ENCODE measurements at places on chromosomes 1 and 21. TPM values are rescaled to one million over a fixed set of nuclear protein-coding genes. Genes with fewer than 3 reads are reported as not detected.

Gene FCRLB
- total RNA-seq = 0.68 TPM

Gene MAP3K21
- total RNA-seq = 3.2 TPM

Gene OR10Z1
- not detected for total RNA-seq

Gene C1orf50
- total RNA-seq = 5.2 TPM

Gene USP1
- 67.3 TPM for total RNA-seq

Gene MRPS6
- 95.2 TPM for total RNA-seq

Gene ZFP69B
- total RNA-seq = 4.1 TPM

DNA sequence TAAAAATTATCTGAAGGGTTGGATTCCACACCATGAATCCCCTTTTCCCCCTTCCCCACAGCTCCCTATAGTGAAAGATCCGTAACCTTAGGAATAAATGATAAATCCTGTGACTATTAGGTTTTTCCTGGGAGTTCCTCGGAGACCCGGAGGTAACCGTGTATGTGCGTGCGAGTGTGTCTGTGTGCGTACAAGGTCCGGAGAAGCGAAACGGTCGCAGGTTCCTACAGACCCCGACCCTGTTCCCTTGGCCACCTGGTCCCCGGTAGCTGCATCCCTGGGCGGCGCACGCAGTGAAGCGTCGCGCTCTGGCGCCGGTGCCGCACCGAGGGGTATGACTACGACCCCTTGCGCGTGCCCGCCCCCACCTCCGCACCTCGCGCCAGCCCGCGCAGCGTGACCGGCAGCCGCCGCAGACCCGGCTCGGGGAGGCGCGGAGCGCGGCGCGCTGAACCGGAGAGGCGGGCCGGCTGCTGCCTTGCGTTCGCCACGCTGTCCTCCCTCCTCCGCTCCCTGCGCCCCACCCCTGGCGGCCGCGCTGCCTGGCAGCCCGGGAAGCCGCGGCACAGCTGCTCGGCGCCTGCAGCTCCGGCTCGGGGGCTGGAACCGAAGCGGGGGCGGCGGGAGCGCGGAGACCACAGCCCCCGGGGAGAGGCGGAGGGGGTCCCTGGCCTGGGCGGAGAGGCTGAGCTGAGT, at the start of gene AK5:
Gene AK5 (plus strand): TSS at position 529 of the 696 bp plus-strand sequence. CDS start 295 bp downstream, outside the sequence.
- DNase-seq = peak; percentile 51

DNA sequence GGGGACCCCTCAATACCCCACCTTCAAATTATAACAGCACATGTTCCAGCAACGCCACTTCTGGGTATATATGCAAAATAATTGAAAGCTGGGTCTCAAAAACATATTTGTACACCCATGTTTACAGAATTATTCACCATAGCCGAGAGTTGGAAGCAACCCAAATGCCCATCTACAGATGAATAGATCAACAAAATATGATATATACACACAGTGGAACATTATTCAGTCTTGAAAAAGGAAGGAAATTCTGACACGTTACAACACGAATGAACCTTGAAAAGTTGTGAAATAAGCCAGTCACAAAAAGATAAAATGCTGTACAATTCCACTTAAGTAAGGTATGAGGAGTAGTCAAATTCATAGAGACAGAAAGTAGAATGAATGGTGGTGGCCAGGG, 5.1 kb downstream of the TMCO4 start:
- DNase-seq = no peak

DNA sequence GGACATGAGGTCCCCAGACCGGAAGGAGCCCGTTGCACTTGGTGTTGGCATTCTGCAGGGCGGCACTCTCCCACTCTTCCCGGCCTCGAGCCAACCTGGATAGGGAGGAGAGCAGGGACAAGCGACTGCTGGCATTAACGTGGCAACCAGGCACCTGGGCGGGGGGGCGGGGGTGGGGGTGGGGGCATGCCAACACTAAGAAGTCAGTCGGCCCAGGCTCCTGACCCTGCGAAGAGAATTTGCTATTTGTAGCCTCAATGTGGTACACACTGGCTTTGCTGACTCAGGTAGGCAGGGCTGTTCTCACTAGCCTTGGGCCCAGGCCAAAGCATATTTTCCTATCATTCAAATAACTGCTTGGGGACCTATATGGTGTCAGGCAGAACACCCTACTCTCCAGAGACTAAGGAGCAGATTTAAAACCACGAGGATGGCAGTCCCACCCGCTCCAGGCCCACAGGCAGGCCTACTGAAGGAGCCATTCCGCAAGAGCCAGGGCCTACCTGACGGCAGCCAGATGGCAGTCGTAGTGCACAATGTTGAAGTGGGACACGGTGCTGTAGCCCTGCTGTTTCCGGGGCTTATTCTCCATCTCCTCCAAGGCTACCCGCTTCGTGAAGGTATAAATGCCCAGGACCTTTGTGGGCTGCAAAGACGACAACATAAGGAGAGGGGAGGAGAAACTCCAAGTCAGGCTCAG, 123.7 kb downstream of the UBR4 start:
- no peak for DNase-seq

DNA sequence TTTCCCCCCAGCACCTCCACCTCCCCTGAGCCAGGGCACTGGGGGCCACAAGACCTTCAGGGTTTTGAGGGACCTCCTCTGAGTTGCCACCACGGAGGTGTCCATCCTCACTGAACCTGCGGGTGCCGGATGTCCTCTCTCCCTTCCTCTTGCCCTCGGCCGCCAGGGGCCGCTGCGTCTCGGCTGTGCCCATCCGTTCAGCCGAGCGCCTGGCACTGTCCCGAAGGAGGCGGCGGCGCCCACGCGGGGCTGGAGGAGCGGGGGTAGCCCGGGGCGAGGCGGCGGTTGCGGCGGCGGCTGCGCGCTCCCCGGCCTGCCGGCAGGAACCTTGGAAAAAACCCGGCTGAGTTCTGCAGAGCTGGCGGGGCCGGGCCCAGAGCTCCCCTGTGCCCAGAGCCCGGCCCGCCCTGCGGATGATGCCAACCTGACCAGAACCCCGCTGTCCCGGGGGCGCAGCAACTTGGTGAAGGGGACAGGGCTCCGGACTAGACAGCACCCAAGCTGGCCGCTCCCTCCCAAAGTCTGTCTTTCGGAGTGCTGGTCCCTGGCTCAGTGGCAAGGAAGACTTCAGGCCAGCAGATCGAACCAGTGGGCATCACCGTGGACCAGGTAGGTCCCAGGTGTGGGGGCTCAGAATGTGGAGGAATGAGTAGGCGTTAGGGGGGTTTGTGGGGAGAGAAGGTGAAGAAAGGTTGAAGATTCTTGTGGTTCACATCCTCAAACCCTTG, 3.7 kb upstream of the PPM1J start:
- DNase-seq = peak; percentile 81

- DNase-seq = peak; percentile 5
Measured at GRCh38 chr1:97599447-97599846, 321.4 kb downstream of the DPYD start.

DNA sequence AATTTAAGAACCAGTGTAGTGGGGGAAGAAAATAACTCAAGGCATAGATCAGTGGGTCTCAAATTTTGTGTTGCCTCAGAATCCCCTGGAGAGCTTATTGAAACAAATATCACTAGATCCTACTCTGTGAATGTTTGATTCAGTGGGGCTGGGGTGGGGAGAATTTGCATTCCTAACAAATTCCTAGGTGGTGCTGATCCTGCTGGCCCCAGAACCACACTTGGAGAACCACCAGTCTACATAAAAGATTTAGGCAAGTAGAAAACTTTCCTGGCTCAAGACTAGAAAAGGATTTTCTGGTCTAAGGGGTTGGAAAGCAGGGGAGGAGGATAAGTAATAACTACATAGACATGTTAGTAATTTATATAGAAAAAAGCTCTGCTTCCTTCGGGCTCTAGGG, 34.1 kb upstream of the C1orf21 start:
- no peak for DNase-seq

GRCh38 chr21:42097860-42098454, 26.8 kb downstream of the UMODL1 start:
- no peak for DNase-seq

DNA sequence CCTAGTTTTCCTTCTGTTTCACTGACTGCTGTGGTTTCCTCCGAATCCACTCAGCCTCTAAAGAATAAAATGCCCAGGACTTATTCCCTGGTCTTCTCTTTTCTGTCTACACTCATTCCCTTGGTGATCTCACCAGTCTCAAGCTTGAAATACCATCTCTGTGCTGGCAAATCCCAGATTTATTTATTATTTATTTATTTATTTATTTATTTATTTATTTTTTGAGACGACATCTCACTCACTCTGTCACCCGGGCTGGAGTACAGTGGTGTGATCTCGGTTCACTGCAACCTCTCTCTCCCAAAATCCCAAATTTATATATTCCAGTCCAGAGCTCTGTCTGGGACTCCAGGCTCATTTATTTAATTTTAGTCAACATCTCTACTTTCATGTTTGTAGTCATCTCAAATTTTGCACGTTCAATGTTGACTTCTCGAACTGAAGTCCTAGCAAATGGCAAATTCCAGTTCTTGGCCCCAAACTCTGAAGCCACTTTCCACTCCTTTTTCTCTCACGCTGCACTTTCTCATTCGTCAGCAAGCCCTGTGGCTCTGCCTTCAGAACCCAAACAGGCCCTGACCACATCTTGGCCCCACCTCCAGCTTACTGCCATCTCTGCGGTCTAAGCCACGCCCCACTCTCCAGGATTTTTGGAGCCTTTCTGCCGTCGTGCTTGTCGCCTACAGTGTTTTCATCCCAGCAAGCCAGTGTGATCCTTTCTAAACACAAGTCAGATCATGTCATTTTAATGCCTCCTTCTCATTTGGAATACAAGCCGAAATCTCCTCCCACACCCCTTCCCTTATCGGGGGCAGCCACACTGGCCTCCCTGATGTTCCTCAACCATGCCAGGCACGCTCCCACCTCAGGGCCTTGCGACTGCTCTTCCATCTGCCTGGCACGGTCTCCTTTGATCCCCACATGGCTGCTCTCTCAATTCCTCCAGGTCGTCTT, 14.2 kb upstream of the TENT5B start:
- DNase-seq = no peak

- DNase-seq = peak; percentile 19
Measured at GRCh38 chr1:38052750-38053415, 6.3 kb upstream of the POU3F1 start.

GRCh38 chr1:114024049-114024448, 44.8 kb downstream of the OLFML3 start:
- DNase-seq = no peak

DNA sequence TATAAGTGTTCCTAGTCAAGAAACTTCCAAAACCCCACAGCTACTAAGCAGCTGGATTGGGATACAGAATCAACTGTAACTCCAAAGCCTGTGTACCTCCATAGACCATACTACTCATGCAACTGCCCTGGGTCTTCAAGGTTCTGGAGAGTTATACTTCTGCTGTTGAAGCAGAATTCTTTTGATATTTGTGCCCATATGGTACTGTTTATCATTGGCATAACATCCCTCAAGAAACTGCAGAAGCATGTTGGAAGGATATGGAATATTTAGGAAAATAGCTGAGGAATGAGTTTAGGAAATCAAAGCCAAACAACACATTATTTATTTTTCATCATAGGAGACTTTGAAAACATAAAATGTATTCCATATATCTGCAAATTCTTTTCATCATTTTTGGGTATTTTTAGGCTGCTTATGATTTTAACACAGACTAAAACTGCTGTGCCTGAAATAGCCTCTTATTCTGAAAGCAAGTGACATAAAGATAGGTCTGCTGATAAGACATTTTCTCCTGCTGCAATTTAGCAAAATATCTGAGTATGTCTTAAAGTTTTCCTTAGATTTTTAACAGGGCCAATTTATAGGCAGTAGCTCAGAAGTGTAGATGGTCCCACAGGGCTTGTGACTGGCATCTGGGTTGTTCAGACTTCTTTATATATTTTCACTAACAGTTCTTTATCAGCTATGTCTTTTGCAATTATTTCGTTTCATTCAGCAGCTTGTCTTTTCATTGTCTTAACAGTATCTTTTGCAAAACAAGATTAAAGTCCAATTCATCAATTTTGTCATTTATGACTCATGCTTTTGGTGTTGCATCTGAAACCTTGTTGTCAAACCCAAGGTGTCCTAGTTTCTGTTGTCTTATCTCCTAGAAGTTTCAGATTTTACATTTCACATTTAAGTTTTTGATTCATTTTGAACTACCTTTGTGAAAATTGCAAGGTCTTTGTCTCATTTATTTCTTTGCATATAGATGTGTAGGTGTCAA, 41.1 kb upstream of the ZNF124 start:
- no peak for DNase-seq

- no peak for DNase-seq
Measured at GRCh38 chr21:36596174-36596573, 102.7 kb upstream of the SIM2 start.

DNA sequence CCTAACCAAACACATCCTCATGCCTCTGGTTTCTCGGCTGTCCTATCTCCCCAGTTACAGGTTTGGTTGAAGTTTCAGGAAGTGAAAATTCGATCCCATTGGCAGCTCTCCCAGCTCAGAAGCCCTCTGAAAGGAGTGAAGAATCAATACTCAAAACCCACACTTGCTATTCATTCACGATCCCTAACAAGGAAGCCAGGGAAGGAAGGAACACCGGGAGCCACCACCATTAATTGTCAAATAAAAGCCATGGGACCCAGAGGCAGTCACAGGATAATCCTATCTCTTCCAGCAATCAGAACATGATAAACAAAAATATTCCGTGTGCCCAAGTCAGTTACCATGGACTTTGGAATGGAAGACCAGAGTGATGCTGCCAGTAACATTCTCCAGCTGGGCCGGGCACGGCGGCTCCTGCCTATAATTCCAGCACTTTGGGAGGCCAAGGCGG, 7.0 kb downstream of the TMPRSS2 start:
- DNase-seq = no peak

GRCh38 chr1:19381261-19381660, 69.1 kb downstream of the SLC66A1 start:
- DNase-seq = no peak
